ENCODE measurements at places on chromosomes 5 and 9. TPM values are rescaled to one million over a fixed set of nuclear protein-coding genes. Genes with fewer than 3 reads are reported as not detected.

The FGF1 gene
- 0.21 TPM for total RNA-seq

The FSD1L gene
- total RNA-seq, result 10.9 TPM

GRCh38 chr5:166961028-166961427 lies 1330.4 kb upstream of the WWC1 start:
- peak; percentile 48 for DNase-seq

The CCNO gene
- total RNA-seq, result not detected

The SHLD3 gene
- total RNA-seq, result 4.2 TPM

The ARAP3 gene
- 32.8 TPM for total RNA-seq

- no peak for DNase-seq
Measured at GRCh38 chr5:159459132-159459627, 128.9 kb upstream of the IL12B start.

The FLT4 gene
- total RNA-seq, result 17.3 TPM

The ADRB2 gene
- total RNA-seq, result 1.3 TPM
